ENCODE measurements at places on chromosomes 6 and 20.

DNA sequence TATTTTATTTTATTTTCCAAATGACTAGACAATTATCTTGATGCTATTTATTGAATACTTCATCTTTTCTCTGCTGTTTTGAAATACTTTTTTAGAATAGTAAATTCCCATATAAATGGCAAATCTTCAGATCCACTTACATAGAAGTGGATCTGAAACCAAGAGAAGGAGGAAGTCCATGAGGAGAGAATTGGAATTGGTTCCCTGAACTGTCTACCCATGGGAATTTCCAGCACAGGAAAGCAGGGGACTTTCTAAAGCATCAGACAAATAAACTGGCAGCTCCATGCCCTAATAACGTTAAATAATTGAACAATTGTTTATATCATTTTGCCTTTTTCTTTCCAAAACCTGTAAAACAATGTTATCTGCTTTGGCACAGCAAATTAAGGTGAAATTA, 47.1 kb upstream of the PNRC1 start:
- no peak overlapping the region for H3K27ac ChIP-seq
- H3K36me3 ChIP-seq = no peaks in the 10 kb centered on the region
- no peak overlapping the region for H3K4me3 ChIP-seq
- no peaks in the 10 kb centered on the region for H3K4me1 ChIP-seq

DNA sequence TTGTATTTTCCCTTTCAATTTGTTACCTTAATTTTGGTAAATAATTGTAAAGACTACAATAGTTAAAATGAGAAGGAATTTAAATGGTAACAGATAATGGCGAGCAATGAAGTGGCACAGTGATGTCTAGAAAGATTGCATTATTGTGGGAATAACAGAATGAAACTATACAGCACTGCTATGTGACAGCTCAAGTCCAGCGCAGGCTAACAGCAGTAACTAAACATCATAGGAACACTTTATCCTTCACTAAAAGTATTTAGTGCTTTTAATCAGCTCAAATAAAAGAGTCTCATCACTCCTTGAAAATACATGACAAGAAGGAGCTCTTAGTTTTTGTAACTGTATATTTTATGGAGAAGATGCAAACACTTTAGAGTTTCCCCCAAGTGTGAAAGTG, 190.8 kb downstream of the TENT5A start:
- H3K27ac ChIP-seq = no peak overlapping the region
- no peaks in the 10 kb centered on the region for H3K4me1 ChIP-seq
- H3K27me3 ChIP-seq = no peaks in the 10 kb centered on the region
- no peaks in the 10 kb centered on the region for H3K36me3 ChIP-seq
- no peak overlapping the region for H3K4me3 ChIP-seq

DNA sequence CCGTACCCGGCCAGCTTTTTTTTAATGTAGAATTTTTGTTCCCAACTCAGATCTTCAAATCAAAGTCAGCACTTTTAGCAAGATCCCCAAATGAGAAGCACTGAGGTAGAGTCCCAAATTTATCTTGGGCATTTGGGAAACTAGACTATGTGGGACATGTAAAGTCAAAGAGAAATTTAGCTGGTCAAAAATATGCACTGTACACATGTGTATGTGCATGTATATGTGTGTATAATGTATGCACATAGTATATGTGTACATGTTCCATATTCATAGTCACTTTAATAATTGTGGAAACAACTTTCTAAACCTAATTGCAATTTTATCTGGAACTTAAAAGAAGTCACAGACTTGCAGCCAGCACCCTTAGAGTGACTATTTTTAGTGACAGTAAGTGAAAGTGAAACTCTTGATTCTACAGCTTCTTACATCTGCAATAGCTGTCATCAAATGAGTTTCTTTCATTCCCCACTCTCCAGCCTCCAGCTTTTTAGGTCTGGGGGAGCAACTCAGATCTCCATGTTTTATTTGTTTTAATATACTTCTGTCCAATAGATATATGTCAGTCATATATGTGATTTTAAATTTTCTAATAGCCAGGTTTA, 53.6 kb downstream of the CDC40 start:
- H3K4me3 ChIP-seq = no peak overlapping the region
- H3K27me3 ChIP-seq = no peaks in the 10 kb centered on the region
- peak overlapping the region; percentile 46 for H3K27ac ChIP-seq
- DNase-seq = no peak
- peaks cover 29% of the 10 kb centered on the region for H3K36me3 ChIP-seq

- H3K27ac ChIP-seq = no peak overlapping the region
- no peaks in the 10 kb centered on the region for H3K36me3 ChIP-seq
- no peak overlapping the region for H3K4me3 ChIP-seq
- H3K27me3 ChIP-seq = no peaks in the 10 kb centered on the region
- H3K4me1 ChIP-seq = peaks cover 45% of the 10 kb centered on the region
Observed at GRCh38 chr6:109118871-109119354, 23.6 kb downstream of the CEP57L1 start.

DNA sequence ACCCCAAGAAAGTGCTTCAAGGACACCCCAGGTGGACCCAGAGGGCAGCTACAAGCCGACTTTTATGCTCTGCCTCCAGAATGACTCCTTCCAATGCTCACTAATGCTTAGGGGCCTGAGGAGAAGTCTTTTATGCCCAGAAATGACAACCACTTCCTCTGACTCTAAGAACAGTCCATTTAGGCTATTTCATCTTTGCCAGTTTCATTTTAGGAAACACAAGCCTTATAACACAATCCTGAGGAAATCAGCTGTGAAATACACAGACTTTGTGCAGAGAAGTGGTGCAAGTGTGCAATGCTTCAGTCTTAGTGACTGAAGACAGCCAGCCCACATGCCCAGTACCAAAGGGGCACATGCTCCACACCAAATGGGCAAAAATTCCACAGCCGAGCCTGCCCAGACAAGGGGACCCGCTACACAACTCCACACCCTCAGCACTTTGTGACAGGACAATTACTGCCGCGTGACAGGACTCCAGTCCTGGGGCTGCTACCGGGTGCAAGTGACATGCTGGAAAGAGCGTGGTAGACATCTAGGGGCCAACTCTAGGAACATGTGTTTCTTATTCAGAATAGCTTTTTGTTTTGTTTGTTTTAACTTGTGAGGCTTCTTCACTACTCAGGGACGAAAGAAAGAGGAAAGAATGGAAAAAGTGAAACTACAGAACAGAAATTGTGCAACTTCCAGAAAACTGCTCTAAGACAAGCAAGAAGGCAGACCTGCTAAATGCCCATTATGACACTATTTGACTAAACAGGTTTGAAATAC, 28.2 kb upstream of the PLAGL1 start:
- no peaks in the 10 kb centered on the region for H3K27me3 ChIP-seq
- no peak overlapping the region for H3K27ac ChIP-seq
- peaks cover 5% of the 10 kb centered on the region for H3K36me3 ChIP-seq

DNA sequence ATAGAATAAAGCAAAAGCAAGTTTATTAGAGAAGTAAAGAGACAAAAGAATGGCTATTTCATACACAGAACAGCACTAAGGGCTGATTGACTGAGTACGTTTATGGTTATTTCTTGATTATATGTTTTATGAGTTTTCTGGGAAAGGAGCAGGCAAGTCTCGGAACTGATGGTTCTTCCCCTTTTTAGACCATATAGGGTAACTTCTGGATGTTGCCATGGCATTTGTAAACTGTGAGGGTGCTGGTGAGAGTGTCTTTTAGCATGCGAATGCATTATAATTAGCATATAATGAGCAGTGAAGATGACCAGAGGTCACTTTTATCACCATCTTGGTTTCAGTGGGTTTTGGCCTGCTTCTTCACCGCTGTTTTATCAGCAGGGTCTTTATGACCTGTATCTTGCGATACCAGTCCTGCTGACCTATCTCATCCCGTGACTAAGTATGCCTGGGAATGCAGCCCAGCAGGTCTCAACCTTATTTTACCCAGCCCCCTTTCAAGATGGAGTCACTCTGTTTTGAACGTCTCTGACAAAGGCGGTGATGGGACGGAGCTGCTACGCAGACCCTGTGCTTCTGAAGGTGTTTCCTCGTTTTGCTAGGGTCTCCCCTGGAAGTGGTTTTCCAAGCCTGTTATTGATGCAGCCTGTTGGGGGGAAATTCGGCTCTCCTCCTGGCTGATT, 45.4 kb upstream of the BMP6 start:
- no peak overlapping the region for H3K27ac ChIP-seq
- H3K4me3 ChIP-seq = no peak overlapping the region
- peaks cover 17% of the 10 kb centered on the region for H3K27me3 ChIP-seq

DNA sequence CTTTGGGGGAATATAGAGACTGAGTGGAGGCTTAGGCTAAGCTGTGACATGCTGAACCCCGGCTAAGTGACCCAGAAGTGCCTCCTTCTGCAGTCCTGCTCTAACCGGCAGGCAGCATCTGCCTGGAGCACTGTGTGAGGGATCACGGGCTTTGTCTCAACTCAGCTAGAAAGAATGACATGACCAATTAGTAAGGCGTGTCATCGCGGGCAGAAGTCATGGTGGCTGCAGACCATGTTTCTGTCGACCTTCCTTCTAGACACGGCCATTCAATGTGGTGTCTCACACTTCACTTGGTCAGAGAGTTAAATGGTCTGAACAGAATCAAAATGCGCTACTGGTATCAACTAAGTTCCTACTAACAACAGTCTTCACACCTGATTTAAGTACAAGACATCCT, 35.0 kb downstream of the HUS1B start:
- peaks cover 69% of the 10 kb centered on the region for H3K36me3 ChIP-seq
- no peak for DNase-seq
- no peak overlapping the region for H3K27ac ChIP-seq
- H3K4me1 ChIP-seq = no peaks in the 10 kb centered on the region
- H3K4me3 ChIP-seq = no peak overlapping the region
- H3K27me3 ChIP-seq = no peaks in the 10 kb centered on the region

Measured in activated B cell treated with CpG ODN at 0.5 μM for 24 hours (primary cell).